ENCODE measurements at places on chromosomes 2 and 18. TPM values are rescaled to one million over a fixed set of nuclear protein-coding genes. Genes with fewer than 3 reads are reported as not detected.

ACOXL gene
- not detected for polyA plus RNA-seq

- no peak for DNase-seq
These were observed 573.8 kb downstream of the TSN start for GRCh38 chr2:122329278-122329677.

- no peak for DNase-seq
These were observed 35.4 kb downstream of the BARD1 start for GRCh38 chr2:214774108-214774507.

GRCh38 chr2:70777450-70777849, 9.4 kb upstream of the ADD2 start:
- no peak for DNase-seq

IL36A gene
- not detected for polyA plus RNA-seq

GRCh38 chr2:73253901-73254300, 19.8 kb downstream of the CCT7 start:
- no peak for DNase-seq

GRCh38 chr18:63869374-63869773, 18.1 kb upstream of the SERPINB2 start:
- DNase-seq = no peak

DNA sequence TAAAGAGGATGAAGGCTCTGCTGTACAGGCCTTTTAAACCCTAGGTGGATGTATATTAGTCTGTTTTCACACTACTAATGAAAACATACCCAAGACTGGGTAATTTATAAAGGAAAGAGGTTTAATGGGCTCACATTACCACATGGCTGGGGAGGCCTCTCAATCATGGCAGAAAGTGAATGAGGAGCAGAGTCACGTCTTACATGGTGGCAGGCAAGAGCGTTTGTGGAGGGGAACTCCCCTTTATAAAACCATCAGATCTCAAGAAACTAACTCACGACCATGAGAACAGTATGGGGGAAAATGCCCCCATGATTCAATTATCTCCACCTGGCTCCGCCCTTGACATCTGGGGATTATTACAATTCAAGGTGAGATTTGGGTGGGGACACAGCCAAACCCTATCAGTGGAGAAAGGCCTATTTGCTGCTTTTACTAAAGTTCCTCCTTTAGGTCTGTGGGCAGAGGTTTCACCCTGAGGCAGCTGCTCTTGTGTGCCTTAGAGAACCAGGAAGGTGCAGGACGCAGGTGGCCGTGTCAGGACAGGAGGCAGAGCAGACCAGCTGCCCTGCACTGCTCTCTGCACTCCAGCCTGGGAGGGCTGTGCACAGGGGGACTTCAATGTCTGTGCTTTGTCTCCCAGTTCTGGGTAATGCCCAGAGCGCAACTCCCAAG, 178.8 kb upstream of the HDAC4 start:
- no peak for DNase-seq

DNA sequence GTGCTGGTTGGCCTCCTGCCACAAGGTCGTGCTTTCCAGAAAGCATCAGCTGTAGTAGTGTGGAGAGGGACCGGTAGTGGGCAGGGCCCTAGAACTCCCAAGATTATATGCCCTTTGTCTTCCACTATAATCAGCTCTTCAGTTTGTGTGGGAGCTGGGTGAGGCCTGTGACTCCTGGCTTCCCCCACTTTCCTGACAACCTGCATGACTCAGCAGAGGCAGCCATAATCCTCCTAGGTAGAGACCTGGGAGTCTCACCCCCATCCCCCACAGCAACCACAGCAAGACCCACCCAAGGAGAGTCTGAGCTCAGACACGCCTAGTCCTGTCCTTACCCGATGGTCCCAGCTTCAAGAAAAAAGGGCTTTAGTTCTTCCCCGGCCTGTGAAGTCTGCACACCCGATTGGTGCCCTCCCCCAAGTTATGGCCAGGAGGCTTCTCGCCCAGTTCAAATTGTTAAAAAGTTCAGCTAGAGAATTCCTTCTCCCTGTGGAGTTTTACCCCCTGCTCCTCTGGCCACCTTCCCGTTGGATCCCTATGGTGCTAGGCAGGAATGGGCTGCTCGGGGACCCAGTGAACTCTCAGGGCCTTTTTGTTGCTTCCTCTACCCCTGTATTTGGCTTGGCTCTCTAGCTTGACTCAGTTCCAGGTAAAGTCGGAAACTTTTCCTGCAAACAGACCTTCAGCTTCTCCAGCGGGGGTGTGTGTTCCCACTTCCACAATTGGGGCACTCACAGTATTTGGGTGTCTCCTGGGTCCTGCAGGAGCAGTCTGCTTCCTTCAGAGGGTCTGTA, 57.8 kb upstream of the FAM237A start:
- DNase-seq = no peak

GRCh38 chr2:64862623-64863022, 126.6 kb upstream of the SLC1A4 start:
- peak; percentile 67 for DNase-seq

All from naive B cell (primary cell).